Stimulated activated CD4-positive, alpha-beta T cell treated with anti-CD3 and anti-CD28 coated beads, Interleukin-1b, Interleukin-23, amount 100 ng/mL, for 1 hour (primary cell): ENCODE measurements at places on chromosomes 7 and 10.

- DNase-seq = no peak
Observed at GRCh38 chr7:77246026-77246640, 46.5 kb upstream of the FGL2 start.

- DNase-seq = no peak
Observed at GRCh38 chr10:72277340-72277995, 3.7 kb downstream of the DDIT4 start.

DNA sequence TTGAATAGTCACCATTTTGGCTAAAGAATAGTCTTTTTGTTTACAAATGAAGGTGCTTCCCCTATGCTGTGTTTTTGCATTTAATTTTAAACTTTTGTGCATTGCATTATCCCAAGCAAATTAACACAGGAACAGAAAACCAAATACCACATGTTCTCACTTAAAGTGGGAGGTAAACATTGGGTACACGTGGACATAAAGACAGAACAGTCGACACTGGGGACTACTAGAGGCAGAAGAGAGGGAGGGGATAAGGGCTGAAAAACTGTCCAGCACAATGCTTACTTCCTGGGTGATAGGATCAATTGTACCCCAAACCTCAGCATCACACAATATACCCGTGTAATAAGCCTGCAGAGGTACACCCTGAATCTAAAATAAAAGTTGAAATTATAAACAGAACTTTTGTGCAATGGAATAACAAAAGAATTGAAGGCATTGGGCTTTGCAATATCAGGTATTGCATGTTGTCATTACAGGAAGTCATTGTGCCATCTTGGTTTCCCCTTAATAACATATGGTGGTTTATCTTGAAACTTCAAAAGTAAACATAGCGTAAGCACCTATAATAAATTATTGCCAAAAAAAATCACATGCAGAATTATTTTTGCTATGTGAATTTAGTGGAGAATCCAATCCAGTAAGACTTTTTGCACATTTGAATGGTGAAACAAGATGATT, 16.1 kb downstream of the ADD3 start:
- no peak for DNase-seq

GRCh38 chr7:66837007-66837406, 84.0 kb upstream of the TMEM248 start:
- DNase-seq = no peak

- no peak for DNase-seq
Observed at GRCh38 chr7:143505838-143506237, 28.2 kb downstream of the TAS2R41 start.

DNA sequence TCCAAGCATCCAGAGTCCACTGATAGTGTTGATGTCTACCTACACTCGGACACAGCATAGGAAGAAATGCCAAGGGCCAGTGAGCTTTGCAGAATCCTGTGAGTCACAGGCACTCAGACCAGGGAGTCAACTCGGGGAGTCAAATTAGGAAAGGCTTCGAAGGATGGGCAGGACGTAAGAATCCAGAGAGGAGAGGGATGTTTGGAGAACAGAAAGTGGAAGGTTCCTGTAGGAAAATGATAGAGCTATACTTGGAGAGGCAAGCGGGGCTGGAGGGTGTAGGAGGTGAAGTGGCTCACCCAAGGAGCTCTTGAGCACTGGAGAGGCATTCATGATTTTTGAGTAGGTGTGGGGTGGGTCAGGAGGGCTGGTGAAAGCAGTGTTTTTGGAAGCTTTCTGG, 3.0 kb downstream of the ZYX start:
- no peak for DNase-seq

DNA sequence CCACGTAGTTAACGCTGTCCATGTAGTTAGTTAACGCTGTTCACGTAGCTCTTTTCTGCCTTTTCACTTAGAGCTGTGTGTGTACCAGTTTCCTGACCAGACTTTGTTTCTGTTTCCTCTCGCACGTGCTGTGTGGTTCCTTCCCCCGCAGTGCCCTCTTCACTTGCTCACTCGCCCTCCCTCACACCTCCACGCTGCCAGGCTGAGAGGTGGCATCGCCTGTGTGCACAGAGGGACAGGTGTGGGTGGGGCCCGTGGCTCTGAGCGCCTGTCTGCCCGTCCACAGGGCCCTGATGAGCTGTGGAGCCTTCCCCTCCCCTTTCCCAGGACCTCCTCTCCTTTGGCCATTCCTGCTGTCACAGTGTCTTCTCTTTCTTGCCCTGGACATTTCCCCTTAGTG, 30.6 kb downstream of the WDR37 start:
- DNase-seq = no peak

DNA sequence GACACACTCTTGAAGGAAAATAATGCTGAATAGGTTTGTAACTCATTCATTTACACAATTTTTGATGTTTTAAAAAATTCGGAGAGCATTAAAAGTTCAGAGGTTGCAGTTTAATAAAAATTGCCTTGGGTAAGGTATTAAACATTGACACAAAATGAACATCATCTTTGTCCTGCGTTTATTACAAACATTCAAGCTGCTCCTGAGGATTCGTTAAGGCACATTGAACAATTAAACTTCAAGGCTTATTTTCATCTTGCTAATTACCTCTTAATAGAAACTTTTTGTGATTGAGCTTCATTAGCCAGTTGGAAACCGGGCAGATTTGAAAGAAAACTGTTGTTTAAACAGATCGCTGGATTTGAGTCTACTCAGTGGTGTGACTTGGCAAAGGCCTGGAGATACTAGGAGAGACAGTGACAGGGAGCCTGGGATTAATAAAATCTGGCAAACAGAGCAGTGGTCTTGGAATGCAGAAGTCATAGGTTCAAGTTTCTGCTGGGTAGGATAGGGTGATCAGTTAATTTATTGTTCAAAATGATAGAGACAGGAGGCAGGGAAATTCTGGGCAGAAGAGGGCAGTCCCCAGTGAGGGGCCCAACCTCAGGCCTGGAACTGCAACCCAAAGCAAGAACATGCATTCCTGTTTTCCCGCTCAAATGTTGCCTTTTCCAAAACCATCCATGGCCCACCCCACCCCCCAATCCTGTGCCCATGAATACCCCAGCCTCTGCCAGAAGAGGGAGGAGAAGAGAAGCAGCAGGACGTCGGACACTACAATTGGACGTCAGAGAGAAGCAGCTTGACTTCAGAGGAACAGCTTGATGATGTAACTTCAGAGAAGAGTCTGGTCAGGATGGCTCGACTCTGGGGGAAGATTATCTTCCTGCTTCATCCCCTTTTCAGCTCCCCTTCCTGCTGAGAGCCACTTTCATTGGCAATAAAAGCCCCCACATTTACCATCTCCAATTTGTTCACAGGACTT, 43.5 kb upstream of the SLC35G1 start:
- no peak for DNase-seq

- DNase-seq = peak; percentile 51
Observed at GRCh38 chr7:2508327-2509215, 11.0 kb upstream of the LFNG start.

GRCh38 chr10:63697956-63698786, 177.0 kb downstream of the REEP3 start:
- DNase-seq = no peak

GRCh38 chr10:130215151-130215930, 79.2 kb downstream of the GLRX3 start:
- DNase-seq = no peak

DNA sequence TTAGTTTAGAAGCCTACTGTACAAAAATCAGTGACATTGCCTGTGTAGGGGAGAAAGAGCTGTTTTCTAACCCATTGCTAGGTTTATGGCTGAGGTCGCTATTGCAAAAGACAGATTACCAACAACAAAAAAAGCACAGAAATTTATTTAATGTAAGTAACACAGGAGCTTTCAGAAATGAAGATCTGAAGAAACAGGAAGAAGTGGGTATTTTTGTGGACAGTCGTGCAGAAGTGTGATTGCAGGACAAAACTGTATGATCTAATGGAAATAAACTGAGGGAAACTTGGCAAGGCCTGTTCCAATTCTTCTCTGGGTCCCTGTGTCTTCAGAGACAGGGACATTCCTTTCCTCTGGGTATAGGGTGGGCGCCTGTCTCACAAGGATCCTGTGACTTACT, 87.4 kb downstream of the APBB1IP start:
- no peak for DNase-seq

GRCh38 chr10:31118556-31118955, 86.9 kb upstream of the ZNF438 start:
- no peak for DNase-seq

DNA sequence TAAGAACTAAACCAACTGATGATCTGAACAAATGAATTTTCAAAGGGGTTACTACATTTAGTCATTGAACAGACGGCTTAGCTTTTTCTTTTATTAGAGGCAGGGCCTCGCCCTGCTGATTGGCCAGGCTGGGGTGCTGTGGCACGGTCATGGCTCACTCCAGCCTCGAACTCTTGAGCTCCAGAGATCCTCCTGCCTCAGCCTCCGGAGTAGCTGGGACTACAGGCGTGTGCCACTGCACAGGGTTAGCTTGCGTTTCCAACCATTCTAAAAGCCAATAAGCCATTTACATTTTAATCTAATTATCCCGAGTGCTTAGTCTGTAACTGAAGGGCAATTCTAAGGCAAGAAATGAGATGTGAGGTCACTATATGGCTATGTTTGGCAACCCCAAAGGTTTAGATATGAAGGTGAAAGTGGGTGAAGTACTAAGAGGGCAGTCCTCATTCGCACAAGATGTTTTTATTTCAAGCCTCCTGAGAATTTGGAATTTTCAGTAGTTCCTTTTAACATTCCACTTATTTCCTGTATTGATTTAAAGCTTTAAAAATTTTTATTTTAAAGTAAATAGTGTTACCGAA, 1.6 kb upstream of the CDK13 start:
- no peak for DNase-seq

DNA sequence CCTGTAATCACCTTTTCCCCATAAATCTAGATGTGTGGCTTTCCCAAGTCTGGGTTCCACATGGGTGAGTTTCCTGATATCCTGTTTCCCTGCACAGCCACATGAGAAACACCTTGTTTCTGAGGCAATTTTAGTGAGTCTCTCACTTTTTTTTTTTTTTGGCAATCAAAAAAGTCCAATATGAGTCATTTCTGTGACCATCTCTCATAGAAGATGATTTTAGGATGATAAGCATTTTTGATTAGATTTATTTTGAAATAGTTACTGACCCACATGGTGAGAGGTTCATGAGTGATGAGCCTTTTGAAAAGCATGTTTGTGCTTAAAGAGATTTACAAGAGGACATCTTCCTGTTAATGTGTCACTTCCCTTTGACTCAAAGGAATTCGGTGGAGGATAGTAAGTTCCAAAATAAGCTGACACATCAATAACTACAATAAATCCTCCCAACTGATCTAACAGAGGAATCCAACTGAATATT, 464.0 kb downstream of the INHBA start:
- DNase-seq = no peak

GRCh38 chr7:89232-90019, 102.9 kb upstream of the FAM20C start:
- DNase-seq = no peak

DNA sequence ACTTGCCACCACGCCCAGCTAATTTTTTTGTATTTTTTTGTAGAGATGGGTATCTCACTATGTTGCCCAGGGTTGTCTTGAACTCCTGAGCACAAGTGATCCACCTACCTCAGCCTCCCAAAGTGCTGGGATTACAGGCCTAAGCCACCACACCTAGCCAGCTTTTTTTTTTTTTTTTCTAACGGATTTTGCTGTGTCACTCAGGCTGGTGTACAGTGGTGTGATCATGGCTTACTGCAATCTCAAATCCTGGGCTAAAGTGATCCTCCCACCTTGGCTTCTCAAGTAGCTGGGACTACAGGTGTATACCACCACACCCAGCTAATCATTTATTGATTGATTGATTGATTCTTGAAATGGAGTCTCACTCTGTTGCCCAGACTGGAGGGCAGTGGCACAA, 106.0 kb upstream of the TRIM24 start:
- no peak for DNase-seq

- no peak for DNase-seq
Observed at GRCh38 chr10:11300026-11300425, 282.4 kb downstream of the CELF2 start.
